NCI-H2081 (cell line): ENCODE measurements at places on chromosomes 11 and 22.

DNA sequence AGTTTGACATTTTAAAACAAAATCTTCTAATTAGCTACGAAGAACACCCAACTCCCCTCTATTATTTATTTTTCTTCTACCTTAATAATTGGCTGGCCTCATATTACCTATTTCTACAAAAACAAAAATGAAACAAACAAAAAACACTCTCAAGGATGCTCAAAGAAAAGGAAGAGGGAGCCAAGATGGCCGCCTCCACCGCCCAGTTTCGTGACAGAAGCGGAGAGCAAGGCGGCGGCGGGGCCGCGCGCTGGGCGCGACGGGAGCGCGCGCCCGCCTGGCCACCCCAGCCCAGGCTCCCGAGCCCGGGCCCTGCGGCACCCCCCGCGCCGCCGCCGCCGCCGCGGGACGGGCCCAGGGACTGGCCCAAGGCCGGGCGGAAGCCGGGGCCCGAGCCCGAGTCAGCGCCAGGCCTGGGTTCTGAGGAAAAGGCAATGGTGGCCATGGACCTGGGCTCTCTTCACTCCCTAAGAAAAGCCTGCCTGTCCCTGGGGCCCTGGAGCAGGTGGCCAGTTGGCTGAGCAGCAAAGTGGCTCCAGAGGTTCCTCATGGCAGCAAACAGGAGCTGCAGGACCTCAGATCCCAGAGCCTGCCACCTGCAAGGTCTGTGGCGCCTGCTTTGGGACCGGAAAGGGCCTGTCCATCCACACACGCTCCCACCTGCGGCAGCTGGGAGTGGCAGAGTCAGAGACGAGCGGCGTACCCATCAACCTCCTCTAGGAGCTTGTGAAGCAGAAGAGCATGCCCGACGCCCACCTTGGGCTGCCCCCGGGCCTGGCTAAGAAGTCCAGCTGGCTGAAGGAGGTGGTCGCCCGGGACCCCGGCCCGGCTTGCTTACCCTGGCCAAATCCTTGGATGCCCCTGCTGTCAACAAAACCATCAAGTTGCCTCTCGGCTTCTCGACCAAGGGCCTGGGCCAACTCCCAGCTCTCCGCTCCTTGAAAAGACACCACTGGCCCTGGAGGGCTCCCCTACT is 543.2 kb upstream of the CCDC179 start:
- DNase-seq = no peak

- DNase-seq = no peak
Observed at GRCh38 chr11:133011604-133012003, 520.7 kb downstream of the OPCML start.

DNA sequence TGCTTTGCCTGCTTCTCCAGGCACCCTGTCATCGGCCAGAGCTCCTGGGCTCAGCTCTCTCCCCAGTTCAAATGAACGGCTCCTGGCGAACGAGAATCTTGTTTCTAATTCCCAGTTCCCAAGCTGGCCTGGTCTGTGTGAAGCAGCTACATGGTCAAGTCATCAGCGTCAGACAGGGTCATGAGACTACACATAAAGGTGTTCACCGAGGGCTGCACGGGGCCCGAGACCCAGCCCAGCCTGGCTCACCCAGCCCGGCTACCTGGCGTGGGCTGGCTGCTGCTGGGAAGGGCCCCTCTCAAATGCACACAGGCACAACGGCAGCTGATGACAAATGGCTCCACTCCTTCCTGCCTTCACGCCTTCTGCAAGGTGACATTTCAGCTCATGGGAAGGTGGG is 14.6 kb upstream of the CELSR1 start:
- DNase-seq = no peak

DNA sequence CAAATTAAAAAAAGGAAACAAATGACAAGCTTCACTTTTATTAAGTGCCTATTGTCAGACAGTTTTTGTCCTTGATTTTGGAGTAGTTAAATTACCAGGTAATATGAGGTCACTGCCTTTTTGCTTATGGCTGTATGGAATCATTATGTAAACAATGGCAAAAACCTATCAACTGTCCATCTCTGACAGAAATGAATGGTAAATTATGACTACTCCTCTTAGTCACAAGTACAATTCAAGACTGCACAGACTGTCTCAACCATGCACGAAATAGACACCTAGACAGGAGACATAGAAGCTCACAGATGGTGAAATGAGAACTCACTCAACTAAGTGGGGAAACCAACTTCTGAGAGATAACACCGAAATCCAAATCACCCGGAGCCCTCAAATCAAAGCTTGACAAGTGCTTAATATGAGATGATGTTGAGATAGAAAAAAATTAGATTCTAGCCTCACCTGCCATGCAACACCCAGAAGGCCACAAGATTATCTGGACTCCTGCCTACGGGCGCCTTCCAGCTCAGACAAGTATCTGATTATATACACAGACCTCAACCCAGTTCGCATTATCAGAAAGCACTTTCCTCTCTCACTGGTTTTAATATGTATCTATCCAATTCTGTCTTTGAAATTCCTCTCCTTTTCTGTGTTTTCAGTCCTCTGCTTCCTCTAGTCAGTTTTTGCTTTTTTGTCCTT is 199.3 kb downstream of the CADM1 start:
- no peak for DNase-seq

DNA sequence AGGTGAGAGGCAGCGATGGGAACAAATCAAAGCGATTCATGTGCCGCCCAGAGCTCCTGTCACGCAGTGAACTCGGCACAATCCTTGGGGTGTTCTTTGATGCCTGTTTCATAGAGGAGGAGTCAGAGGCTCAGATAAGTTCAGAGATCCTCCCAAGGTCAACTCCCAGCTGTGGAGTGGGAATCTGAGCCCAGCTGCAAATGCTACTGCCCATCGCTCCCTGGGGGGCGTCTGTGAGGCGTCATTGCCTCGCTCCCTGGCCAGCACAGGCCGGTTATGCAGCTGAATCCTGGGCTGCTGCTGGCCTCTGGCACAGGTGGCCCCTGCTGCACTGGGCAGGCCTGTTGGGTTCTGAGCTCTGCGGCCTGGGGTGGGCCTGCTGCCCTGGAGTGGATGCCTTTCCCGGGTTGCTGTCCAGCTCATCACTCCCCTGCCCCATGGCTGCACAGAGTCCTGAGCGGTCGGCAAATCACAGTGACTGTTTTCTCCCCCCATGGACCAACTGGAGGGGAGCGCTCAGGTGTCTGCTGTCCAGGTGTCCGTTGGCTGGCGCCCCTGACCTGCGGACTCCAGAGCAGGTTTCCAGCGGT is 36.3 kb upstream of the SHISAL1 start:
- DNase-seq = no peak

- DNase-seq = no peak
Observed at GRCh38 chr11:74347381-74347780, 35.9 kb upstream of the P4HA3 start.

GRCh38 chr11:104997288-104997687 is 25.7 kb downstream of the CASP5 start:
- DNase-seq = no peak

DNA sequence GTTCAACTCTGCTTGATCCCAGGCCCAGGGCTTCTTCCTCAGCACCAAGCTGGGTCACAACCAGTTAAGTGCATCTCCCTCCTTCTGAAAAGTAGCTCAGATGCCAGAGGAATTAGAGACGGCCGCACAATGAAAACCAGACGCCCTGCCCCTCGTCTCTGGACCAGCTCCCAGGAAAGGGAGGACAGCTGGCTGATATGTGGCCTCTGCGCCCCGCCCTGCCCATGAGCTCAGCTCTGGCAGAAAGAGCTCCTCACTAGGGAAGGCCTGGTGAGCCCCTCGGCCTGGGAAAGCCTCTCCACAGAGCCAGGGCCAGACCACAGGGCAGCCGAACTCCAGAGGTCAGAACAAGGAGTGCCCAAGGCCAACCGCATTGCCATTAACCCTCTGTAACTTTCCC is 18.1 kb upstream of the SCGB1A1 start:
- no peak for DNase-seq

GRCh38 chr11:62150887-62151736 is 27.3 kb downstream of the INCENP start:
- no peak for DNase-seq

- DNase-seq = no peak
Observed at GRCh38 chr22:29149841-29150555, 55.7 kb upstream of the EMID1 start.

DNA sequence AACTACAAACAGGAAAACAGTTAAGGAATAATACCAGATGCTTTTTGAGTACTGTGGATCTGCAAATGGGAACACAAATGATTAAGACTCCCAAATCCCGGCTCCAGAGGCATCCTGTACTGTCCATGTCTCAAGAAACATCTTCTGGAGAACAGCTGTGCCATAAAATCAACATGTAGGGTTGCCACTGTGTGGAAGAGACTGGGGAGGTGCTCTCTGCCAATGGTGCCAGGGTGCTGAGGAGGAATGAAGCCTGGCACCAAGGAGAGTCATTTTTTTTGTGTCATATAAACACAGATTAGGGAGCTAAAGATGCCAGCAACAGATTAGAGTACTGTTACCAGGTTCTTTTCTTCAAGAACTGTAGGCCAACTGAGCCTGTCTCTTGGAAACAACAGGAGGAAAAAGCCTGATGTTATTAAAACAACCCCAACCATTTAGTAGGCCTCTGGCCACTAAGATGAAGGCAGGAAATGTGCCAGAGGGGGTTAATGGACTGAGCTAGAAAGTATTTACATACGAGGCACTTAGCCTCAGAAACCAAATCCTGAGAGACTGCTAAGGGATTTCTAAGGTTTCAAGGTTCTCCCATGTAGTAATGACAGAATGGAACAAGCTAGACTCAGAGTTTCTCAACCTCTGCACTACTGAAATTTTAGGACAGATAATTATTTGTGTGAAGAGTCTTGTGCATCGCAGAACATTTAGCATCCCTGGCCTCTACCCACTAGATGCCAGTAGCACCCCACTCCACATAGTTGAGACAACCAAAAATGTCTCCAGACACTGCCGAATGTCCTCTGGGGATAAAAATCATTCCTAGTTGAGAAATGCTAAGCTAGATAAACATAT is 54.6 kb upstream of the CHRM4 start:
- DNase-seq = peak; percentile 23

GRCh38 chr11:132088551-132088950 is 718.1 kb downstream of the NTM start:
- no peak for DNase-seq

DNA sequence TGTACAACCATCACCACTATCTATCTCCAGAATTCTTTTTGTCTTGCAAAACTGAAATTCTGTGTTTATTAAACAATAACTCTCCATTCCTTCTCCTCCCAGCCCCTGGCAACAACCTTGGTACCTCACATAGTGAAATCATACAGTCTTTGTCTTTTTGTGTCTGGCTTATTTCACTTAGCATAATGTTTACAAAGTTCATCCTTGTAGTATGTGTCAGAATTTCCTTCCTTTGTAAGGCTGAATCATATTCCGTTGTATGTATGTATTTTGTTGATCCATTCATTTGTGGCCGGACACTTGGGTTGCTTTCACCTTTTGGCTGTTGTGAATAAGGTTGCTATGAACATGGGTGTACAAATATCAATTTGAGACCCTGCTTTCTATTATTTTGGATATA is 243.7 kb upstream of the TBCEL start:
- no peak for DNase-seq

- no peak for DNase-seq
Observed at GRCh38 chr11:19646308-19646707, 66.3 kb upstream of the NAV2 start.

DNA sequence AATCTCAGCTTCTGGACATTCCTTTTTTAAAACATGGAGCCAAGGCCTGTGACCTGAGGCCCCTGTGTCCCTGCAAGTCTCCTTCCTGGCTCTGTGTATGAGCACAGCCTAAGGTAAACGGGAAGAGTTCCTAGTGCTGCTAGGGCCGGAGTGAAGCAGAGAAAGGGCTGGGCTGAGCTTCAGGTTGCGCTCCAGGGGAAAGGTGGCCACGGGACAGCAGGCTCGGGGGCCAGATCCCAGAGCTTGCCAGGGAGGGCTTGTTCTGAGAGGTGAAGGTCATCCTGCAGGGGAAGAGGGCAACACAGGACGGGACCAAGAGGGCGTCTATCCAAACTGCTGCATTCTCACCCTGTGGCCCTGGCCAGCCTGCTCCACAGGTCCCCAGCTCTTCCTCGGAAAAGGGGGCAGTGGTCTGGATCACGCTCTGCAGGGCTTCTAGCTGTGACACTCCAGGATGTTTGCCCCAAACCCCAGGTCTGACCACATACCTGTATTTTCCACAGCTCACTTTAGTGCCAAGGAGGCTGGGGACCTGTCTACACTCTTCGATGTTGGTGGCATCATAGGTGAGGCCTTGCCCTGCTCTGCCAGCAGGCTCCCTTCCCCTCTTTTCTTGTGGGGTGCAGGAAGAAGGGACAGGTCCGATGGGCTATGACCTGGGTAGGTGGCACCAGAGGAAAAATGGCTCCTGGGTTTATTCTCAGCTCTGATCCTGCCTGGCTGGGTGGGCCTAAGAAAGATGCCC is 20.4 kb downstream of the SLC37A2 start:
- DNase-seq = no peak

DNA sequence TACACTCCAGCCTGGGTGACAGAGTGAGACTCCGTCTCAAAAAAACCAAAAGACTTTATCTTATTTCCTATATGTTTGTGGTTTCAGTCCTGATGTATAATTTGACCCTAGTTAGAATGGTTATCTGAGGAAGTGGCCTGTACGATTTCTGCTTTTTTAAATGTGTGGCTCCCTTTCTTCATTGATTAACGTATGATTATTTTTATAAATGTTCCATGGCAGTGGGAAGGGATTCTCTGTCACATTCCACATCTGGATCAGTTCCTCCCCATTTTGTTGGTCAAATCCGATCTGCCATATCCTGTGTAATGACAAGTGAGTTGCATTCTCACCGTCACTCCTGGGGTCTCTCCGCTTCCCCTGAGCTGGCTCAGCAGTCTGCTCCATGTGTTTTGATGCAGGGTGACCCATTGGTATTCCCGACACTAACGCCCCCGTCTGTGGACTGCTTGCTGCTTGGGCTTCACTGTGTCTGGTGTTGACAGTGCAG is 20.3 kb downstream of the NEAT1 start:
- DNase-seq = no peak

GRCh38 chr11:12798609-12799011 is 124.4 kb downstream of the TEAD1 start:
- peak; percentile 26 for DNase-seq

GRCh38 chr11:64276653-64277431 is 7.6 kb downstream of the BAD start:
- DNase-seq = no peak

- no peak for DNase-seq
Observed at GRCh38 chr11:8758619-8759169, 76.1 kb downstream of the RPL27A start.

GRCh38 chr11:74055938-74056337 is 47.1 kb upstream of the UCP3 start:
- DNase-seq = no peak

GRCh38 chr11:118883368-118884071 is at the start of gene CXCR5:
TSS of gene CXCR5 (plus strand) at chr11:118883892. CDS start at chr11:118883942, 50 bp downstream.
- no peak for DNase-seq

DNA sequence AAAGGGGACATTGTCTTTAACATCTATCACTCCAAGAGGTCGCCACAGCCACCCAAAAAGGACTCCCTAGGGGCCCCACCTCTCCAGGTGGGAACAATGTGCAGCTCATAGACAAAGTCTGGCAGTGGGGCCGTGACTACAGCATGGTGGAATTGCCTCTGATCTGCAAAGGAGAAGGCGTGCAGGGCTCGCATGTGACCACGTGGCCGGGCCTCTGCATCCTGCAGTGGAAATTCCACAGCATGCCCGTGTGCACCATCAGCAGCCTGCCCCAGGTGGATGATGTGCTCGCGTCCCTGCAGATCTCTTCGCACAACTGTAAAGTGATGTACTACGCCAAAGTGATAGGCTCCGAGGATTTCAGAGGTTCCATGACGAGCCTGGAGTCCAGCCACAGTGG is 18.5 kb downstream of the ALKBH3 start:
- no peak for DNase-seq
